Hematopoietic multipotent progenitor cell treated with erythropoietin and hydrocortisone succinate and interleukin-3 and kit ligand, for 4 days (in vitro differentiated cells): ENCODE measurements at places on chromosomes 4 and X.

DNA sequence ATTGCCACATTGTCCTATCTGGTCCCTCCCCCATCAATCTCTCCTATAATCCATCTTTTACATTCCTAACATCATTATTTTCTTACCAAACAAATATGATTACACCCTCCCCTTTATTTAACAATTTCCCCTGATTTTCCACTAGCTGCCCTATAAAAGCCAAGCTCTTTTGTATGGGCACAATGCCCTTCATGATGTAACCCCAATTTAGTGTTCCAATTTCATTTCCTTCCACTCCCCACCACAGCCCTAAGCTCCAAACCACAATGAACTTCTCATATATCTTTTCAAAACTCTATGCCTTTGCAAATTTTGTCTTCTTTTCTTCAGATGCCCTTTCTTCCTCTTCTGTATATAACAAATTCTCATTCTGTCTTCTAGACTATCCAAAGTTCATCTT lies 39.5 kb upstream of the PTPN13 start:
- DNase-seq, result peak; percentile 66

DNA sequence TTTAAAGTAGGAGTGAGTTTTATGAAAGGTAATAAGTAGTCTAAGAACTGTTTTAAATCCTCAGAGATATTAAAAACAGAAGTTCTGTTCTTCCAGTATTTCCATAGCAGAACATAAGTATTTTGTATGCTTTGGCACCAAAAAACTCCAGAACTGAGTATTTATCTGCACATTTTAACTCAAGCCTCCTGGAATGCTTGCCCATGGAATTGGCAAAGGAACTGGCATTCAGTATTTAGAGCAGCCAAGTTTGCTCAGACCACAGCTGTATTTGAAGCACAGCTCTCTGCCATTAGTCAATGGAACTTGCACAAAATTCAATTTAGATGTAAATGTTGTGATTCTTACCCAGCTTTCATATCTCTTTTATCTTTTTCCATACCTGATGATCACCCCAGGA lies 42.2 kb downstream of the NDNF start:
- no peak for DNase-seq

- no peak for DNase-seq
Observed at GRCh38 chr4:88138561-88138960, 19.9 kb downstream of the ABCG2 start.

- no peak for DNase-seq
Observed at GRCh38 chrX:37816766-37817165, 30.6 kb downstream of the DYNLT3 start.

- DNase-seq, result no peak
Observed at GRCh38 chr4:38365748-38366310, 298.2 kb upstream of the KLF3 start.

GRCh38 chr4:14168919-14169318 lies 541.4 kb upstream of the BOD1L1 start:
- peak; percentile 67 for DNase-seq

GRCh38 chr4:129113919-129114318 lies 18.0 kb downstream of the C4orf33 start:
- DNase-seq, result no peak

- DNase-seq, result peak; percentile 62
Observed at GRCh38 chr4:165326831-165327210, 648 bp upstream of the MSMO1 start.

DNA sequence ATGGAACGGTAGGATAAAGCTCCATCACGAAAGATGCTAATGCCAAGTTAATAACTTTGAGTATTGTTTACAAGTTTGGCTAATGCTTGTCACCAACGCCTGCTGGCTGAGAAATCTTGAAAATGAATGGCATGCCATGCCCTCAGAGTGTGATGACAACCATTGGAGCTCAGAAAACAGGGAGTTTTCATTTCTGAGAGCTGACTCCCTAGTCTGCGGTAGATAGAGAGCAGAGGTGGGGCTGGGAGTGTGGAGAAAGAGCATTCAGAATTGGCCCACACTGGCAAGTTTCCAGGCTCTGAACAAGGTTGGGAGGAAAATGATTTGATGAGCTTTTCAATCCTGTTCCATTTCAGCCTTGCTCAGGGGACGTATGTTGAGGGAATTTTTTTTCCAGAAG lies 183.9 kb downstream of the CPEB2 start:
- no peak for DNase-seq

GRCh38 chr4:88467392-88467791 lies 10.5 kb downstream of the HERC5 start:
- DNase-seq, result no peak

DNA sequence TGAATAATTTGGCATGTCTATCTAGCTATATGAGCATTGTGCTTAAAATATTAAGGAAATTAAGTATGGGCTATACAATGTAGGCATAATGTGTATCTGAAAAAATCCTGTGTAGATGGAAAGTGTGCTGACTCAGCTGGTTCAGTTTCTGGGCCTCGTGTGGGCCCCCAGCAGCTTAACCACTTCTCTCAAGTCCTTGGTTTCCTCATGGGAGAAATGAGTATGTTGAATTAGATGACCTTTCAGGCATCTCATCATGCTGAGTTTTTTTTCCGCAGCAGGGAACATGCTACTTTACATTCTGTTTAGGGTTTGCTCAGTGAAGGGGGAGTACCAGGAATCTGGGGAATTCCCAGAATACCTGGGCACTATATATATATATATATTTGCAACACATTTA lies 30.5 kb downstream of the RHOH start:
- peak; percentile 61 for DNase-seq

DNA sequence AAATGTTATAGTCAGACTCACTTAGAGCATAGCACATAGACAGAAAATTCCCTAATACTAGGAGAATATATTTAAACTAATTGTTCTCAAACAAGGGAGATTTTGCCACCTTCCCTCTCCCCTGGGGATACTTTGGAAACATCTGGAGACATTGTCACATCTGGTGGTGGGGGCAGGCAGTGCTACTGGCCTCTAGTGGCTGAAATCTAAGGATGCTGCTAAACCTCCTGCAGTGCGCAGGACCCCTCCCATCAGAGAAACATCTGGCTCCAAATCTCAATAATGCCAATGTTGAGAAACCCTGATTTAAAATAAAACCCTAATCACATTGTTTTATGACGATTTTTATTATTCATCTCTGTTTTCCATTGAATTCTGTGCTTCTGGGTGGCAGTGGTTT lies 244.9 kb downstream of the FRMPD4 start:
- DNase-seq, result no peak

GRCh38 chrX:24276015-24276414 lies 37.9 kb downstream of the SUPT20HL2 start:
- peak; percentile 36 for DNase-seq
